ENCODE measurements at places on chromosomes 12 and 14.

DNA sequence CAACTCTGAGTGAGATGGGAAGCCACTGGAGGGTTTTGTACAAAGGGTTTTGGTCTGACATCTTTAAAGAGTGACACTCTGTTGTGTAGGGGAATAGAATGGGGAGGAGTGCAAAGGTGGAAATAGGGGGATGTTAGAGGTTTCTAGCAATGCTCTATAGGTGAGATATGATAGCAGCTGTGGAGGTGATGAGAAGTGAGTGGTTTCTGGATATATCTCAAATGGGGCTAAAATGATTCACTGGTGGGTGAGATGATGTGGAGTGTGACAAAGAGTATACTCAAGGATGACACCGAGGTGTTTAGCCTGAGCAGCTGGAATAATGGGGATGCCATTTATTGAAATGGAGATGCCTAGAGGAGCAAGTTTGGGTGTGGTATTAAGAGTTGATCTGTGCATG is 426.4 kb downstream of the PCNX1 start:
- DNase-seq: no peak

GRCh38 chr12:28425526-28425925 is 235.3 kb downstream of the CCDC91 start:
- DNase-seq: no peak

- DNase-seq: no peak
Measured at GRCh38 chr12:47527816-47528215, 178.0 kb downstream of the RPAP3 start.

DNA sequence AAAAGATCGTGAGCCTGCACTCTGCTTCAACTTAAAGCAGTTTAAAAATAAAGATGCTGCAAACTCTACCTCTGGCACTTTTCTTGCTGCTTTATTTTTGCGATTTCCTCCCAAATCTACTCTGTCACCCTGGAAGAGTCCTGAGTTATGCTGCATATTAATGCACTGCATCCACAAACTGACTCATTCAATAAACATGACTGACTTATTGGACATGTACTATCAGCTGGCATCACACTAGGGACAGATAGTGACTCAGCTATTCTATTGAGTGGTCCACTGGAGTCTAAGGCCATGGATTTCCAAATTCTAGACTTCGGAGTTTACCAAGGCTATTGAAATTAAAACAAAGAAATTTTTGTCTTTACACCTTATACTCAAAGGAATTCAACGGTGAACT is 90.7 kb upstream of the PTPRR start:
- DNase-seq: no peak

DNA sequence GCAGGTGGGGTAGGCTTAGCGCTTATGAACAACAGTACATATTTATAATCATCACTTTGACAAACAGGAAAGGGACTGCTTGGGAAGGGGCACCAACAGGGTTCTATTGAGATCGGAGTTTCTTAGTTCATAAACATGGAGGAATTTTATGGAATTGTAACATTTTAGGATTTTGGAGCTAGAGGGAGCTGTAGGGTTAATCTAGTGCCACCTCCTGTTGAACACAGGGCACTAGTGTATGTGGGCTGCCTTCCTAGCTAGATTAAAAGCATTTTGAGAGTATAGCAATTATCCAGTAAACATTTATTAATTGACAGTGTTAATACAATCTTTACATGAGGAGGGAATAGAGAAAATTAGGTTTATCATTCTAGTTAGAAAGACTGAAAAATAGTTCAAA is 23.1 kb upstream of the TBC1D30 start:
- DNase-seq: peak; percentile 44

DNA sequence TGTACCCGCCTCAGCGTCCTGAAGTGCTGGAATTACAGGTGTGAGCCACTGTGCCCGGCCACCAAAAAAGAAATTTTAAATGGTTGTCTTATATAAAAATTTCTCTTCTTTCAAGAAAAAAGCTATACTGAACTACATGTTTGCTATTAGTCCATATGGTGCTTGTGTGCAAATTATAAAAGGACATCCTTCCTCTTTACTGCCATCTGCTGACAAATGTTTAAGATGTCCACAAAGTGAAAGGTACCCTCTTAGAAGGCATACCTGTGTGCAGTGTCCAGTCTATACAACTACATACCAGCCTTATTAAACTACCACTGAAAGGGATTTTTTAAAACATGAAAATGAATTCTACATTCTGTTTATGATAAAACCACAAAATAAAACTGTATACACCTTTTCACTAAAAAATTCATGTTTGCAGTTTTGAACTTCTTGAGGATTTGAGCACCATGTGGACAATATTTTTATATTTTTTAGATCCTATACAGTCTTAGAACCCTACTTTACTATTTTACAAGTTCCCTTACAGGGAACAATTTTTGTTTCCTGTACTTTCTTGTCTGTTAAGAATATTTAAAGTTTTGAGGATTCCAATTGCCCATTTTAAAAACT is 32.8 kb upstream of the TOMM20L start:
- peak; percentile 58 for DNase-seq

All from NCI-H2171 treated with DMSO at 0.1 percent for 48 hours (cell line).